Iris pigment epithelial cell (primary cell): ENCODE measurements at places on chromosomes 6 and 20.

DNA sequence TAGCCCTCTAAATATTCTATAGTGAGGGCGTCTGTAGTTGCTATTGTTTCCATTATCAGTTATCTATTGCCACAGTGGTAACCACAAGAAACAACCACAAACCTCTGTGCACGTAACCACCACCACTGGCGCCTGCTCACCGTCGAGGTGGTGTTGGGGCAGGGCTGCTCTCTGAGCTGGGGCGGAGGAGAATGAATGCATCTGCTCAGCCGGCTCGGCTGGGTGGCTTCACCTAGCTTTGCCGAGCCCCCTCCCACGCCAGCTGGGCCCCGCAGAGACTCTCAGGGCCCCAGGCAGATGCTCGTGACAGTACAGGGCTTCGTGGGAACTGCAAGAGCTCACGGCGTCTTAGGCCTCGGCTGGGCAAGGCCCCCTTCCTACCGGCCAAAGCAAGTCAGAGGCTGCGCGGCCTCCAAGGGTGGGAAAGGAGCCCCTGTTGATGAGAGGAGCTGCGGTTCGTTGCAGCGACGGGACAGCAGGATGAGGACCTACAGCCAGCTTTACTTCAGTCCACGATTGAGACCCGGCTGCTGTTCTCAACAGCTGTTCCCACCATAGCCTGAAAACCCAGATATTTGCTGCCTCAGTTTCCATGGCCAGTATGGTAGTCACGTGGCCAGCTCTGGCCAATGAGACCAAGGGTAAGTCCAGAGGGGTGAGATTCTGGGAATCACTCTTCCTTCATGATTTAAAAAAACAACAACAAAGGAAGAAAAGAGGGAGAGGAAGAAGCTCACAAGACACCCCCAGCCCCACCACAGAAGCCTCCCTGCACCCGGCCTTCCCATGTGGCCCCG, 120.2 kb upstream of the AFDN start:
- DNase-seq: no peak

DNA sequence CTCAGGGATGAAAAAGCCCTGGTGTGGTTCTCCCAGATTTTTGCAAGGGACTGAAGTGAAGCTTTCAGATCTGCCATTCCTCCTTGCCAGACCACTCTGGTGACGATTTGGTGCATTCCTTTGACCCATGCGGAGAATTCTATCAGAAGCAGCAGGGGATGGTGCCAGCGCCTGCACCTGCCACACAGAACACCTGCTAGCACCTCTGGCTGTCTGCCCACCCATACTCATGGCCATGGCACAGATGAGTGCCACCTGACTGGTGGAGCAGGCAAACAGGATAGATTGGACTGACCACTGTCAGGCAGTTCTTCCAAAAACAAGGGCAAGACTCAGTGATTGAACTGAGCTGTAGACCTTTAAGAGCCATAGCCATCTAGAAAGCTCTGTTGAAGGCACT, 107.1 kb downstream of the CDYL start:
- DNase-seq: no peak

DNA sequence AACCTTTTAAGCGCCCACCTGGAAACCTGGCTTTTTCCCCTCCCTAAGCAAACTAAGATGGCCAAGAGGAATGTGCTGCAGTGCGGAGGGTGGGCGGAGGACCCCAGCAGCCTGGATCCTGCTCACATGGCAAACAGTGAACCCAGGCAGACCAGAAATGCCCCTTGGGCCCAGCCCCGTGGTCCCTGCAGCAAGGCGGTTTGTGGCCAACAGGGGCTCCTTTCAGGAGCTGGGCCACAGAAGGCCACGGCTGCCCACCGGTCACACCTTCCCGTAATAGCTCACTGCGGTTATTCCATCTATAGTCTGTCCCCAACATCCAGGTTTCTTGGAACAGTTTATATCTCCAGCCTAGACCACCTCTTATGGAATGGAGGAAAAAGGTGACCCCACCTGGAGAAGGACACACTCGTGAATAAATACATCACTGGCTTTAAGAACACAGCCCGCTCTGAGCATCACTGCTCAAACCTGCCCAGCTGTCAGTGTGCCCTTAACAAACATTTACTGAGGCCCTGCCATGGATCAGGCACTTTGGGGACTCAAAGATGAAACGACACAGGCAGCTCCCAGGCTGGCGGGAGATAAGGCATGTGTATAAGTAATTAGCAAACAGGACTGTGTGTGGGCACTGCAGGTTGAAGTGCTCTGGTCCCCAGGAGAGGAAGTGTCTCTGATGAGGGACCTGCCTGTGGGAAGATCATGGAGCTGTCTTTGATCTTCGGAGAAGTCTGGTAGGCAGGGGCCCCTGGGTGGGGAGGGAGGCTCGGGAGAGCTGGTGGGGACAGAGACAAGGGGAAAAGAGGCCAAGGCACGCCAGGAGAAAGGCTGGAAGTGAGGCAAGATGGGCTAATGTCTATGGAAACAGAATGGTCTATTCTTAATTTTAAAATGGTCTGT, 3.2 kb upstream of the TUBB1 start:
- DNase-seq: no peak

DNA sequence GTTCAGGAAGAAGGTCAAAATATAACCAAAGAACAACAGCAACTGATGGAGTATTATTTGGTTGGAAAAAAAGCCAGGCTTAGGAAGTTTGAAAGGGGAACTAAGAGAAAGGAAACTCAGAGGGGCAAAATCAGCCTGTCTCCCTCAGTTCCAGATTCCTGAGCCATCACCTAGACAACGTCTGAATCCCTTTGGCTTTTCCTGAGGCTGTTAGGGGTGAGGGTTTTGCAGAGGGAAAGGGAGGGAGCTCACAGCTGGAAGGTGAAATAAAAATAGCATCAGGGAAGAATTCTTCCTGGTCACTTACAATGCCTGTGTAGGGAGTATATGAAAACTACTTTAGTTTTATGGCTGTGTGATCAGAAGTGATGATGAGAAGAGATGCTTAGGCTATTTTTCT, 100.5 kb downstream of the SOBP start:
- no peak for DNase-seq

GRCh38 chr6:40719671-40720374, 132.7 kb upstream of the LRFN2 start:
- peak; percentile 57 for DNase-seq

DNA sequence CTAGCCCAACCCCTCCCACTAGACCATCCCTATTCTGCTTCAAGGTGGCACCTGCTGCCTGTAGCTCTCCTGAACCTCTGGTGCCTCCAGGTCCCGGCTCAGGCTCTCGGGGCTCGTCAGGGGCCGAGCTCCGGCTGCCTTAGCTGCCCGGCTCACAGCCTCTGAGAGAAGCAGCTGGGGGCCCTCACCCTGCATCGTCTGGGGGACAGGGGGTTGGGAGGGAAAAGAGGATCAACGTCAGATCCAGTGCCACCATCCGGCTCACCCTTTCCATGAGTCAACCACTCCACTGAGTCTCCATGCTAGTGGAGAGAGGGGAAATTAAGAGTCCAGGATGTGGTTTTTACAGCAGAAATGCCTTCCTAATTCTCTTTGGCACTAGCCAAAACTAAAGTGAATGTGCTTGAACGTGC, 13.0 kb downstream of the BAG6 start:
- DNase-seq: peak; percentile 85
